ENCODE measurements at places on chromosomes 1 and 21.

GRCh38 chr1:235714205-235714897 lies 64.8 kb upstream of the GNG4 start:
- no peak for DNase-seq

GRCh38 chr1:4530166-4530785 lies 124.1 kb upstream of the AJAP1 start:
- DNase-seq, result no peak

- no peak for DNase-seq
Measured at GRCh38 chr1:94258873-94259331, 21.5 kb upstream of the ARHGAP29 start.

GRCh38 chr1:54988975-54989374 lies 8.5 kb downstream of the TMEM61 start:
- DNase-seq, result no peak

DNA sequence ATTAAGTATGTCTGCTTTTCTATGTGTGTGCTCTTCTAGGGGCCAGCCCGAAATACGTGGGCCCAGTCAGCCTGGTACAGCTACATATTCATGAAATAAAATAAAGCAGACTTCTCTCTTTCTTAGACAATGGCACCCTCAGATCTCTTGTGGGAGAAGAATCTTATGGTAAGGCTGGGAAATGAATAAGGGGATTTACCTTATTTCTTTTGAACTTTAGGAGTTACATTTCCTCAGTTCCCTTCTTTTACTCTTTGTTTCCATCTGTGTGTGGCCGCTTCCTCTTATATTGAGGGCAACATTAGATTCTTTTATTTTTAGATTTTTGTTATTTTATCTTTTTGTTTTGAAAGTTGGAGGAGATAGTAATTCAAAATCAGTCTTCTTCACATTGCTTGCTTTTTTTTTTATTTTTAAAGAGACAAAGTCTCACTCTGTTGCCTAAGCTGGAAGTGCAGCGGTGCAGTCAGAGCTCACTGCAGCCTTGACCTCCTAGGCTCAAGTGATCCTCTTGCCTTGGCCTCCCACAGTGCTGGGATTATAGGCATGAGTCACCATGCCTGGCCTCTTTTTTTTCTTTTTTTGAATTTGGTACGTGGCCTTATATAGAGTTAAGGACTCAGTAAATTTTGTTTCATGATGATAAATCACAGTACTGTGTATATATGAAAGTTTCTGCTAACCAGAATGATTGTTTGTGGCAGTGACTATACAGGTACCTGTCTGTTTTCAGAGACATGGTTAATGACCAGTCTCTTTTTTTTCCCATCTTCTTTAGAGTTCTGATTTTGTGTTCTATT lies 9.1 kb downstream of the LAMC1 start:
- no peak for DNase-seq

- DNase-seq, result no peak
Measured at GRCh38 chr1:227395426-227396028, 77.2 kb upstream of the CDC42BPA start.

- DNase-seq, result no peak
Measured at GRCh38 chr1:167669209-167670124, 39.4 kb downstream of the RCSD1 start.

GRCh38 chr1:84152649-84153056 lies 8.6 kb downstream of the PRKACB start:
- no peak for DNase-seq

DNA sequence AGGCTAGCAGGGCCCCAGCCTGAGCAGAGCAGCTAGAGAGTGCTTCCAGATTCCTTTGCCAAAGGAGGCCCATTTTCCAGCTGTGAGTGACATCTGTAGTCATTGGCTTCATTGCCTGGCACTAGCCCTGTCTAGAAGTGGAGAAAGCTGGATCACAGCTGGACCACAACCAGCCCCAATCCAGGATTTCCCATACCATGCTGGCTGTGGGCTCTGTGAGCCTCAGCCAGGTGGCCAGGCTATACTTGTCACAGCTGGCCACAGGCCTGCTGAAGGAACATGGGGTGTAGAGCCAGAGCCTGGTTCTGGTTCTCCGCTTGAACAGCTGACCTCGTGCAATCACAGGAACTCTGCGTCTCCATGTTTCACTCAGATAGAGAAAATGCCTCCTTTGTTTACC lies 36.6 kb downstream of the RIMKLA start:
- DNase-seq, result no peak

DNA sequence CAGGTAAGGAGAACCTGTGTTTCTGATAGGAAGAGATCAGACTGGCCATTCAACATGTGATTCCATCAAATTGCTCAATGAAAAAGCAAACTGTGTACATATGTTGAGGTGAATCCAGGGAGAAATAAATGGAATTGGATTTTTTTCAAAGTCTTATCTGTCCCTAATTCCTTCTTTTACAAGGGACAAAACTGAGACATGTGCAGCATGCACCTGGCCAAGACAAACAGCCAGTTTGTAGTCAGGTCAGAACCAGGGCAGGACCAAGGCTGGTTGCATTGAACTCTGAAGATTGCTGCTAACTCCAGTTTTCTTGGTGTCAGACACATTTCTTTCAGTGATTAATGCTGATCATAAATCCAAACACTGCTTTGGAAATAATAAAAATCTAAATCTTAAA lies 69.6 kb upstream of the CCDC190 start:
- no peak for DNase-seq

DNA sequence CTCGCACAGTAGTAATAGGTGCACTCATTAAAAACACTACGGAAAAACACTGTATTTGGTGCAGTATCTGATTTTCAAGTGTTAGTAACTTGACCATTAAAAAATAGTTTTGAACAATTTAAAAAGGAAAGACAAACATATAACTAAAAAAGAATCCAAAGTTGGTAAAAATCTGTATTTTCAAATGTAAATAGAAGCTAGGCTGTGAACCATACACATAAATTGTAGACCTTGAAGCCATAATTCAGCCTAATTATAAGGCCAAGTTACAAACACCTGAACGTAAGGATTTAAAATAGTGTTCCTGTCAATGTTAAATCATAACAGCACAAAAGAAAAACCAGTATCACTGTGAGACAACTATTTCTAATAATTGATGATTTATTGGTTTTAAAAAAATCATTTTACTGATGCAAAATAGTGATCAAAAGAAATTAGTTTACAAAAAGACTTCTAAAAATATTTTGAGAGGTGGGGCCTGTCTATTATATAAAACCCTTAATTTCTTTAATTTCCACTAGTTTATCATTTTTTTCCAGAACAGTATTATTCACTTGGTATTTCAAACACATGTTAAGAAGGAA lies 4.5 kb downstream of the IRF2BP2 start:
- DNase-seq, result no peak

DNA sequence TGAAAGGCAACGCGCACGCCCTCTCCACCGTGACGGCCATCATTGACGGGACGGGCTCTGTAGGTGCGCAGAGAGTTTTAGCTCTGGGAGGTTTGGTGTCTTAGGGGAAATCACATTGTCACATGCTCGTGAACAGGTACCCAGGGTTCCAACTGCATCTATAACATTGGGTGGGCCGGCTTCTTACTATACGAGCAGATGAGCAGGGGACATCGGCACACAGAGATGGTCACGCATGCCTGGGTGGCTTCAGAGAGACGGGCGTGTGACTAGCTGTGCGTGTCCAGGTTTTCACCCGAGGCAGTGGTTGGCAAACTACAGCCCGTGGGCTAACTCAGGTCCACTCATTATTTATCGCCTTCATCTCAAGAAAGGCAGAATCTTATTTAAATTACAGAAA lies 54.7 kb downstream of the SLC37A1 start:
- no peak for DNase-seq
